ENCODE measurements at places on chromosomes 2 and 18.

- no peak for DNase-seq
Measured at GRCh38 chr2:23734416-23734815, 192.5 kb downstream of the ATAD2B start.

GRCh38 chr2:134634054-134634753, 84.6 kb downstream of the TMEM163 start:
- DNase-seq, result no peak

GRCh38 chr2:69285379-69285894, 101.6 kb downstream of the GFPT1 start:
- DNase-seq, result no peak

GRCh38 chr18:28078849-28079248, 98.1 kb downstream of the CDH2 start:
- DNase-seq, result no peak

- DNase-seq, result no peak
Measured at GRCh38 chr2:7878786-7879482, 802.9 kb upstream of the ID2 start.

DNA sequence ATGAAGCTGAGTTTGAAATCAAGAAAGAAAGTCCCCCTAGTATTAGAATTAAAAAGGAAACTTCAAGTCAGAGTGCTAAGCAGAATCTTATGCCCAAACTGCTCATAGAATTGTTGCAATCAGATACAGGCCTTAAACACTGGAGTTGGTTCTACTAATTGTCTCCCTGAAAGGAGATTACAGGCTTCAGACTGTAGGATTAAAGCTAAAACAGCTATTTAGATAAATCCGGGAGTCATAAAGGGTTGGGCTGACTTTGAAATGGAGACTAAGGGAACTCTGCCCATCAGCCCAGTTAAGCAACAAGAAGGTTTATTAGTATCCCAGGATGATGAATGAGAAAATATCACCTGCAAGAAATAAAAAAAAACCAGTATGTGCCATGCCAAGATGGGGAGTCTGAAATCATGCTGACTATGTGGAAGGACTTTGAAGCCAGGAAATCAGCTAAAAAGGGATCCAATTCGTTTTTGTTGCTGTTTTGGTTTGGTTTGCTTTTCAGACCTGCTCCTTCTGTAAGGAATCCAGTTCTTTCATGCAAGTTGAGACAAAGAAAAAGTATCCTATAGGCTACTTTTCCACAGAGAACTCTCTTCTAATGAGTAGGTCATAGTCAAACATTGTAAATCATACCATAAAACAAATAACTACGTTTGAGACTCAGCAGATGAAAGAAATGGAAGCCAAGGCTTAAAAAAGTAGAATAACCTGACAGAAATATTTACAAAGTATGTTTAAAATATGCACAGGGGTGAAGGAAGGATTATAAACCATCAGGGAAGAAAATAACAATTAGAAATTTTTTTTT, 37.6 kb upstream of the MSTN start:
- no peak for DNase-seq

DNA sequence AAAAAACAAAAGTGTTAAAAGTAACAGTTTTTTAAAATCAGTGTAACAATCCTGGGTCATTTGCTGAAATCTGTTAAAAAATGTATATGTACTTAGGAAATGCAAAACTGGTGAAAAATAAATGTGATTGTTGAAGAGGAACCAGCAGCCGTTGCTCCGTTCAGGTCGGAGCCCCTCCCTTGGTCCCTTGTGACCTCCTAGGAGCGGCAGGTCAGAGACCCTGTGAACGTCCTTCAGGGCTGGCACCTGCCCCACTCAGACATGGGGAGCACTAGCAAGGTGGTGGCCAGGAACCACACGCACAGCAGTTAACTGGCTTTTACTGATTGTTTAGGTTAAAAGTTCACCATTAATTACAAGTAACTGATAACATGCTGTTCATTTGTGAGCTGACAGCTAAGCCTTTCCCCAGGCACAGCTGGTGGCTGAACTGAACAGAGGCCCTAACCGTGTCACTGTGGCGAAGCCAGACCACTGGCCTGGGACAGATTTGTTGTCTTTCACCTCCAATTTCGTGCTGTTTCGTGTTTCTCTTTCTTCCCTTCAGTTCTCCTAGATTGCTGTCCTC, 159.2 kb upstream of the ALKAL2 start:
- no peak for DNase-seq

DNA sequence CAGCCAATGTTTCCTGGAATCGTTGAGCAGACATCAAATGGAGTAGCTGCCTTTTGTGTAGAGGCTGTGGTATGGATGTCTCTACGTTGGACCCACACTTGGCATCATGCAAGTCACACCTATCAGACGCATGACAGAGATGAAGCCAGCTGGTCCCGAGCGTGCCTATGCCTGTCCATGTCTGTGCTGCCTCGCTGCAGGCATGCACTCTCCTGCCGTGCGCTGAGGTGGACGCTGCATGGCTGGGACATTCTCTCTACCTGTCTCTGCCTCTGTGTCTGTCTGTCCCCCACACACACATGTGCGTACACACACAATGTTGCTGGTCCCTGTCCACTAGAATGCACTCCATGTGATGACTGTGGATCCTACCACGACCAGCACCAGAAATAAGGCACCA, 514.2 kb upstream of the MYT1L start:
- DNase-seq, result no peak

DNA sequence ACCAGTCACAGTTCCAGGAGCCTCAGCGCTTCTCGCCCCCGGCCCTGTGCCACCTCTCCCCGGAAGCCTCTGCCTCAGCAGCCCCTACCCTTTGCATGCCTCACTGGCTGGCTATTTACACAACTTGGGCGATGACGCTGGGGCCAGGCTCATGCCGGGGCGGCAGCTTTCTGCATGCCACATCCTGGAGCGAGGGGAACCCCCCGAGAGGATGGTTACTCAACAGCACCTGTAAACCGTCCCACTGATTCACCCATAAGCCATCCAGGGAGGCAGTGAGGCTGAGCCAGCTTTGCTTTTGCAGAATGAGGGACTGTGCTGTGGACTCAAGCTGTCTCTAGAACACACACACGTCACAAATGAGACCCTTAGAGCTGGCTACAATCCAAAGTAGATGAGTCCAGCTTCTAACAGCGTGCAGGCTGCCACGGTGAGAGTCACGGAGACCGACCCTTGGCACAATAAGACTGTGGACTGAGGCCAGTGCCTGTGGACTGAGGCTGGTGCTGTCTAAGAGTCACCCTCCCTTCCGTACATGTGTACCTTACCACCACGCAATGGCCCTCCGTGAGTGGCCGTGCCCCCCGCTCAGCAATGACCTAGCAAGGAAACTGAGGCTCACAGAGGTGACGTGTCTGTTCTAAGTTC, 45.6 kb upstream of the ODC1 start:
- no peak for DNase-seq

- DNase-seq, result no peak
Measured at GRCh38 chr2:218023636-218024035, 20.8 kb upstream of the TNS1 start.

Measured in progenitor cell of endocrine pancreas (in vitro differentiated cells).